EH (cell line): ENCODE measurements at places on chromosomes 4 and X.

- no peak for DNase-seq
Measured at GRCh38 chr4:184823014-184823413, 2.8 kb downstream of the ACSL1 start.

DNA sequence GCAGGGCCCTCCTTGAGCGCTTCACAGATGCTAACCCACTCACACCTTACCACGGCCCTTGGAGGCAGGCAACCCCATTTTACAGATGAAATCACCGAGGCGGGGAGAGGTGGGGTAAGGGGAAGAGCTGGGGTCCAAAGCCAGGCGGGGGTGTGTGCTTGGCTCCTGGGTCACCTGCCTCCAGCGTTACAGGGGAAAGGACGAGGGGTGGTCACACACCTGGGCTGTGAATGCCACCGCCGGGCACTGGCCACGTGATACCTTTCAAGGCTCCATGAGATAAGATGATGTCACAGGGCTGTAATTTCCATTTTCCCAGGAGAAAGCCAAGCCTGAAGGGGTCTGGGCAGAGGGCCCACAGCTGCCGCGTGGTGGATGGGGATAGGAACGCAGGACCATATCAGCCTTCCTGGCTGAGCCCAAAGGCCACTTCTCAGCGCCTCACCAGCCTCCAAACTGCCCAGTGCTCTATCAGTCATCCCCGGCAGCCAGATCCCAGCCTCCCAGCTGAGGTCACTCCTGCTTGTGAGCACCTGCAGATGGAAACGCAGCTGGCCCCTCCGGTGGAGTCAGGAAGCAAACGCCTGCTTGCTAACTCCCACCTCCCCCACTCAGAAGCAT is 62.4 kb upstream of the CRMP1 start:
- DNase-seq = no peak

DNA sequence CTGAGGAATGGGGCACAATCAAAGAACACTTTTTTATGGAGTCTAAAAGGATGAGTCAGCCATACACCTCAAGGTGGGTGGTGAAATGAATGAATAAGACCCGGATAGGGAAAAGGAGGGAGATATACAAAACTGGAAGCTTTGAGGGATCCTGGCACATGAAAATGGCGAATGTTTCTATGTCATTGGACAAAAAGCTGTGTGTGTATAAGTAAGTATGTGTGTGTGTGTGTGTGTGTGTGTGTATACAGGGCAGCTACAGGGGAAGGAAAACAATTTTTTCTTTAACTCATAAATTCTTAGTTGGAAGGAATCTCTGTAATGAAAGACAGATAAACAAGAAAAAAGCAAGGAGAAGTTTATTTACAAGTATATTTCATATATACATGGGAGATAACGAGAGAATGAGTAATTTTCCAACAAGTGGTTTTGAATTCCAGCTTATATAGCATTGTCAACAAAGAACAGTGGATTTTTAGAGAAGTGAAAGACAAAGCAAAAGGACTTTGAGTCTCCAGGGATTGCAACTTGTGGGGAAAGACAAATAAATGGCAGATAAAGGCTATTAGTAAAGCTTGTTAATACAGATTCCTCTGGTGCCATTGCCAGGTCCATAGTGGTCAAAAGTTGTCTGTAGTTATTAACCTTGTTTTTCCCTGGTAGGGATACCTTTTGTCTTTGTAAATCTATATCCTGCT is 99.7 kb downstream of the MMRN1 start:
- DNase-seq = no peak

DNA sequence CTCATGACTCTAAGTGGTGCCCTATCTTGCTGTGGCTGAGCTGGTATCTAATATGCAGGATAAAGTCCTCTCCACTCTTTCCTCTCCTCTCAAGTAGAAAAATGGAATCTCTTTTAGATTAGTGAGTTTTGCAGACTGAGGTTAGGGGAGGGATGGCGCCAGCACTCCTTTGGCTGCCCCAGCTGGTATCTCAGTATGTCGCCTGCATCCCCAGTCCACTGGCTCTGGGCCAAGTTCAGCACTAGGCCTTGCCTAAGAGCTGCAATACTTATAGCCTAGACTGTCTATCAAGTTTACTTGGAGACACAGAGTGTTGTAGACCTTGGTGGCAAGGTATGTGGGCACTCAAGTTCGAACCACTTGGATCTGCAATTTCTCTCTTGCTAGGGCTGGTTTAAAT is 351.3 kb downstream of the NAP1L3 start:
- no peak for DNase-seq

GRCh38 chrX:124228849-124229248 is 103.6 kb upstream of the TEX13D start:
- no peak for DNase-seq

DNA sequence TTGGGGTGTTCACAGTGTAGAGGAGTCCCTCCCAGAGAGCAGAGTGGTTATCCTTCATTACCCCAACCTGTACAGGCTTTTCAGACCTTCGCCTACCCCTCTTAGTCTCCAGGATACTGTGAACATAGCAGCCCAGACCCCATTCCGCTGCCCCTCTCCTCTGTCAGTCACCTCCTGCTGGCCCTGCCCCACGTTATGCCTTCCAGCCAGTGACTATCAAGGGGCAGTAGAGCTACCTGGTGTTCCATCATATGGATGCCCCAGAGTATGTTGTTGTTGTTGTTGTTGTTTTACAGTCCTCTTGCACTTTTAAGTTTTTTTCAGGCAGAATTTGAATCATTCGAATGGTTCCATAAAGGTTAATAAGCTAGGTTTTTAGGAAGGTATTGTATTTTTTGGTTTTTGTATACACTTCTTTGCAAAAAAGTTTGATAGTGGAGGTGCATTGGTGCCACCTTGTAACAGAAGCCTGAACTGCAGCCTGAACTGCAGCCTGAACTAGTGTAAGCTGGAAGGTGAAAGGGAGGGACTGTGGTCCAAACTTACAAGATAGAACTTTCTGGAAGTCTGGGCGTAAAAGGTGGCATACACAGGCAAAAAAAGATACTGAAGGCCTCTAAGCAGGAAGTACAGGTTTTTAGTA is 101.4 kb upstream of the RAB40AL start:
- DNase-seq = peak; percentile 36

DNA sequence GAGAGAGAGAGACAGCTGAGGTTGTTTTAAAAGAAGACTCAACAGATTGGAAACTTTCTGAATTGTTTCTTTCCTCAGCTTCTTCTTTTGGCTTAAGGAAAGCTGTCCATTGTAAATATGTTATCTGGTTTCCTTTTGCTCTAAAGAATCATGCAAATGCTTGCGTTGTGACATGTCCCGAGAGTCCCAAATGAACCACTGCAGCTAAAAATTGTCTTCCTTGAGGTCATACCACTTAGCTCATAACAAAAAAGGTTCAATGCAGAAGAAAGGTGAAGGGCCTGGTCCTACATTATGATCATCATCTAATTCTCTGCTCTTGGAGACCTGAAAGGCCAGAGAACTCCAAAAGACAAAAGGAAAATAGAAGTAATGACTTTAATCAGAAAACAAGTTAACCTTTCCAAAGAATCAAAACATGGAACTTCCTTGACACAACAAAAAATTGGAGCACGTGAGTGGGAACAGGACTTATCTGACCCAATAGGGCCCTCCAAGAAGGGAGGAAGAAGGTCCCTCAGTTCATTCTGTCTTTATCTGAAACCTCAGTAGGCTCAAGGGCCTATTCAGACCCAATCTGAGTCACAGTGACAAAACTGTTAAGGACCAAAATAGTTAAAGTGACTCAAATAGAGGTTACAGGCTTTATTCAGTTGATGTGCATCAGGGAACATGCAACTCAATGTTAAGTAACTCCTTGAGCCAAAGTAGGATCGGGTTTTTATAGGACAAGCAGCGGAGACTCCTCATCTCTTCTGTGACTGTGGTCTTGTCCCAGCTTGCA is 14.7 kb upstream of the VSIG1 start:
- DNase-seq = no peak
